IPS DF 19.7 (cell line): ENCODE measurements at places on chromosomes 11 and 22.

DNA sequence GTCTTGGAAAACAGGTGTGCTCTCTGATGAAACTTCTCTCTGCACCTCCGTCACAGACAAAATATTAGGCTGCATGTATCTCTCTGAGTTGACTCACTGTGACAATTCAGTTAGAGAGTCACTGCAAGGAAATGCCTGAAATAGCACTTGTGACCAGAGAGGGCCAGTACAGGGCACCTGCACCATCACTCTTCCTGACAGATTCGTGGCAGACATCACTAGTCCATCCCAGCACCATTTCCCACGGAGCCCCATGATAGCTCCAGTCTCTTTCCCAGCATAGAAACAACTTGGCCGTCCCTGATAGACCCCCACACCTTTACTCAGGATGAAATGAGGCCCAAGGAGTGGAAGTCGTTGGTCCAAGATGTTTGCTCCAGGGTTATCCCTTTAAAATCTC lies 73.3 kb upstream of the ISX start:
- peak; percentile 15 for DNase-seq

- no peak for DNase-seq
These were observed 48.1 kb upstream of the ARFGAP3 start for GRCh38 chr22:42905217-42905616.

- no peak for DNase-seq
These were observed 594.1 kb downstream of the BRD1 start for GRCh38 chr22:49233507-49234100.

GRCh38 chr11:72635309-72635915 lies 38.8 kb downstream of the PDE2A start:
- DNase-seq: no peak

DNA sequence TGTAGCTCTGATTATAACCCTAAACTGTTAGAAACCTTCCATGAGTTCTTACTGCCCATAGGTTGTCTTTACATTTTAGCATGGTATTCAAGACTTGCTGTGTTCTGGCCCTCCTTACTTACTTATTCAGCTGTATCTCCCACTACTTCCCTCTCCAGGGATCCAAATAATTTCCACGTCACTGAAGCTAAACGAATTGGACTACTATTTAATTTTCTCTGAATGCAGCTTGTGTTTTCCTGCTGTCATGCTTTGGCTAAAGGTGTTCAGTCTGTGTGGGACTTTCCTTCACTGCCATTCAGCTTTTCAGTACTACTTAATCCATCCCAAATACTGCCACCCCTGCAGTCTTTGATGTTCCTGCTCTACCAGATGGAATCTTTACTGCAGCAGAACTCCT lies 88.3 kb downstream of the UVRAG start:
- no peak for DNase-seq

GRCh38 chr11:14764579-14765527 lies 121.2 kb downstream of the PDE3B start:
- no peak for DNase-seq

DNA sequence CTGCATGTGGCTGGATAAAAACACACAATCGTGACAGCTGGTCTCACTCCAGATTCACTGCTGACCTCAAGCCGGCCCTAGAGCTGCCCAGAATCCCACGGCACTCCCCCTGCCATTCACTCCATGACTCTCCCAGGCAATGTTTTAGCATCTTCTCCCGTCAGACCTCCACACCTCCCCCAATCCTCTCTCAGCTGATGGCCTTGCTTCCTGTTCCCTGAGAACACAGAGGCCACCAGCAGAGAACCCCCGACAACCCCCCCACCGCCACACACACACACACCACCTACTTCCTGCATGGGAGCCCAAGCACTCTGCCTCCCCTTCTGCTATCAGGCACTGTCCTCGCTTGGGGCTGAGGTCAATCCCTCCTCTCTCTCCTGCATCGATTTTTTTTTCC lies 9.3 kb downstream of the TNKS1BP1 start:
- DNase-seq: no peak

- DNase-seq: no peak
These were observed 26.1 kb downstream of the MADD start for GRCh38 chr11:47296045-47296444.

- DNase-seq: no peak
These were observed 1.4 kb downstream of the SEPTIN3 start for GRCh38 chr22:41970601-41971000.

DNA sequence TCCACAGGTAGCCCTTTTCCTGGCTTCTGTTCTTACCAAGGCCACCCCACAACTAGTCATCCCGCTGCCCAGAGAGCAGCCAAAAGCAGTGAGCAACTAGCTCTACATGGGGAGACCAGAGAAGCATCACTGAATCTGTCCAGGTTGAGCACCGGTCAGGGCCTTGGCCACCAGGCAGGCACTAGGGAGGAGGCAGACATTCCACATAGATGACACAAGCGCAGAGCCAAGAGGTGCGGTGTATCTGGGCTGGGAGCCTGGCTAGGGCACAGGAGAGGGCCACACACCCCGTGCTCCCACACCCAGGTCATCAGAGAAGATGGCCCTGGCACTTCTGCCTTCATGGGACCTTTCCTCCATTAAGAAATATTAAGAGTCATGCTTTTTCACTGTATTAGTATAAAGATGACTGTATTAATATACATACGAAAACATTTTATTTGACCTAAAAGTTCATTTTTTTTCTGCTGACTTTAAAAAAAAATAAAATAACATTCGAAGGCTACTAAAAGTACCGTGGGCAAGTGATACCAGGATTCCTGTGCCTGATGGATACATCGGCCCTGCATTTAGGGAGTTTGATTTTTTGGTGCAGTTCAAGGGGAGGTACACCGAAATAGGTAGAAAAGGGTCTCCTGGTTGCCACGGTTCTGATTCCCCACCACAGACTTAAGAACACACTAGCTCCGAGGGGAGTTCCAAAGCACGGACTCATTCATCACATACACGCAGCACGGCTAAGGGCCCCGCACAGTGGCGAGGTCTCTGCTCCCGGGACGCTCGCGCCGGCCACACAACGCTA lies 1.2 kb downstream of the DGCR2 start:
- no peak for DNase-seq

GRCh38 chr11:115188188-115188897 lies 315.9 kb downstream of the CADM1 start:
- DNase-seq: no peak

- no peak for DNase-seq
These were observed 22.4 kb upstream of the SLC29A2 start for GRCh38 chr11:66393954-66394353.

DNA sequence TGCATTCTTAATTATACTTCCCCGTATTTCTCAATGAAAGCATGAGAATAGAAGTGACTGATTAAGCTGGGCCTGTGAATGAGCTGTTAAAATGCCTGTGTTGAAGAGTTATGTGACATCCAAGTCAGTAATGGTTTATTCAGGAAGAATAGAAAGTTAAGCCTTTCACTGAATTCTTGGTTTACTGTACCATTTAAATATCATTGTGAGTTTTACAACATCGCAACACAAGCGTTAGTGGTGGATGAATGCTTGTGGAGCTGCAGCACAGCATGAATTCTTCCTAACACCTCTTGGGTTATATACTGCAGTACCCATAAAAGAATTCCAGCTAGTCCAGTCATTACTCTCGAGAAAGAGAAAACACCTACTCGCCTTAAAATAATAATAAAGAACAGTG lies 257.8 kb downstream of the JRKL start:
- no peak for DNase-seq

GRCh38 chr11:1936072-1936780 lies 10.9 kb upstream of the MRPL23 start:
- no peak for DNase-seq

DNA sequence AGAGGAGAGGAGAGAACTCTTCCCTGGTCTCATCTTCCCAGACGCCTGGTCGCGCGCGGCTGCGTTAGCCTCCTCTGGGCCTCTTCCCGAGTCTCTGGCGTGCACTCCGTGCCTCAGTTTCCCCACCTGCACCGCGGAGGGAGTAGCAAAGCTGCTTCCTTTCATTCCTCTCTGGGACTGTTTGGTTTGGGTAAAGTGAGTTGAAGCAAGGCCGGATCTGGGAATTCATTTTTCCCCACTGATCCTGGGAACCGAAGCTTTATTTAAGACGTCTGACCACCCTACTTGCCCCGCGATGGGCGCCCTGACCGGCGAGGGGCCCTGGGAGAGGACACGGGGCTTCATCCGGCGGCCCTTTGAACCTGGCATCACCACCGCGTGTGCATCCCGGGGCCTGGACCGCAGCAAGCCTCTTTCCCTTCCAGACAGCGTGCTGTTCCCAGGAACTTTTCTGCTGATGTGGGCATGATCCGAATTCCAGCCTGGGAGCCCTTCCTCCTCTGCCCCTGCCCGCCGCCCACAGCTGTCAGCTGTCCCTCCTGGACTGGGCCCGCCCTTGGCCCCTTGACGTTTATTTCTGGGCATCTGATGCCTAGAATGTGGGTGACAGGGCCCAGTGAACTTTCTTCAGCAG lies 758 bp downstream of the LDLRAD3 start:
- DNase-seq: no peak

DNA sequence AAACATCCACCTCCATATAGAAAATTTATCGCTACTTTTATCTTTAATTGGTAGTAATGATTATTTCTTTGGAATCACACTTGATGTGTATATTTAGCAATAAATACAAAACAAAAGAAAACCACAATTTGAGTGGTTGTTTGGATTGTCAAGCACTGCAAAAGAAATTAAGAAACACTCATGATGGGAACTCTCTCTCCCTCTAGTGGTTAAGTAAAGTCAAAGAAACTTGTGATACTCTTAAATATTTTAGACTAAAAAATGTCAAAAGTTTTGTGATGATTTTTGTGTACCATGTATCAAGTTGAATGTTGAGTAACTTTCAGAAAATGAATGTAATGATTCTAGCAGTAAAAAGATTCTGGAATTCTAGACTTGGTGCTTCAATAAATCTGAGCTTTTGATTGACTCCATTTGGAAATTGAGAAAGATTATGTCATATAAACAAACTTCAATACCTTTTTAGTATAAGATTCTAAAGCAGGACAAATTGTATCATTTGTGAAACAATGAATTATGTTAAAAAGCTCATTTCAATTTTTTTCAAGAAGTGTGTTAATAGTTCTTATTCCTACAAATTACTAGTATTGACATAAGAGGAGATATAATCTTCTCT lies 20.8 kb downstream of the MUC15 start:
- no peak for DNase-seq
